ENCODE measurements at places on chromosomes 4 and X. TPM values are rescaled to one million over a fixed set of nuclear protein-coding genes. Genes with fewer than 3 reads are reported as not detected.
A peak's percentile ranks its signal among the peaks of the same experiment; 100 is the strongest.

The ERAS gene
- total RNA-seq: 0.46 TPM

The PROM1 gene
- 24.6 TPM for total RNA-seq

The ATP8A1 gene
- total RNA-seq: 34.7 TPM

The SYP gene
- total RNA-seq: not detected

The CACNA1F gene
- total RNA-seq: 0.07 TPM

The KIF4A gene
- total RNA-seq: under 0.01 TPM

The LANCL3 gene
- total RNA-seq: 0.12 TPM

The GYG2 gene
- 2.4 TPM for total RNA-seq

The STARD8 gene
- 25.4 TPM for total RNA-seq

The HTR2C gene
- not detected for total RNA-seq

The OTOP1 gene
- total RNA-seq: not detected

The KDM5C gene
- total RNA-seq: 148 TPM

GRCh38 chr4:94169803-94170372 lies 37.8 kb upstream of the SMARCAD1 start:
- DNase-seq: no peak

GRCh38 chr4:41425650-41426049 lies 112.3 kb upstream of the LIMCH1 start:
- no peak for DNase-seq

GRCh38 chr4:110654254-110654635 lies 31.4 kb upstream of the PITX2 start:
- no peak for DNase-seq

GRCh38 chrX:115562480-115562847 lies 1.5 kb downstream of the PLS3 start:
- DNase-seq: no peak

DNA sequence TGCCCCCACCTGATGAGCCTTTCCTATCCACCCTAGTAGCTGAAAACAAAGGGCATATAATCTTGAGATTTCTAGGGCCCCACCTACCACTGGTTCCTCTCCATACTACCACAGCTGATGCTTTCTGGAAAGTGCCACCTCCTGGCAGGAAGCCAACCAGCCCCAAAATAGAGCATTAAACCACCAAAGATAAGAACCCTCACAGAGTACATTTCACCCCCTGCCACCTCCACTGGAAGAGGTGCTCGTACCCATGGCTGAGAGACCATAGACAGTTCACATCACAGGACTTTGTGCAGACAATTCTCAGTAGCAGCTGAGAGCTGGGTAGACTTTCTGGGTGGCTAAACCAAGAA lies 94.1 kb downstream of the IRS4 start:
- DNase-seq: no peak

DNA sequence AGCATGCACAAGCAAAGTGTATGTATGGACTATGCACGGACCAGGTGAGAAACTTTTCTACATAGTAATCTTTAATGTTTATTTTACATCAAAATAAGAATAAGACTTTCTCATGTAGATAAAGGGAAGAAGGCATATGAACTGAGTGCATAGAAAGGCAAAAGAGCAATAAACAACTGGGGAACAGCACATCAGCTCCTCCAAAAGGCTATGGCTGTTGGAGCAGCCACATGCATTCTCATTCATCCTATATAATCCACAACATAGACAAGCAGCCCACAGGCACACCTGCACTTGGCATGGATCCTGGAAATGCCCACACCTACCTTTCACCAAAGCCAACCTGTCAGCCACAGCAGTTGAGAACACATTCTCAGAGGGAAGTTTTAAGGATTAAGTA lies 586.9 kb upstream of the INTU start:
- DNase-seq: no peak

DNA sequence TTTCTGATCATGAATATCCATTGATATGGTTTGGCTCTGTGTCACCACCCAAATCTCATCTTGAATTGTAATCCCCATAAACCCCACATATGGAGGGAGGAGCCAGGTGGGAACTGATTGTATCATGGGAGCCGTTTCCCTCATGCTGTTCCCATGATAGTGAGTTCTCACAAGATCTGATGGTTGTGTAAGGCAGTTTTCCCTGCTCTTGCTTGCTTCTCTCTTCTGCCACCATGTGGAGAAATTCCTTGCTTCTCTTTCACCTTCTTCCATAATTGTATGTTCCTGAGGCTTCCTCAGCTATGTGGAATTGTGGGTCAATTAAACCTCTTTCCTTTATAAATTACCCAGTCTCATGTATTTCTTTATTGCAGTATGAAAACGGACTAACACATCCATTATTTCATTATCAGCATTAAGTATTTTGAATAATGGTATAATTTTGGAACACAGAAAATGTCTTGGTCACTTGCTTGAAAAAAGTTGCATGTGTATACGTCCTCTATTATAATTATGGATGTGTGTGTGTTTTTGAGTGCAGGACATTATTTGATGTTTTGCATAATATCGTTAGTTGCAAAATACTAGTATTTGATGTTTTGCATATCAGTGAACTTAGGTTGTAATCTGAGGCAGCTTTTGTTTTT lies 334.6 kb downstream of the PCDH10 start:
- DNase-seq: no peak

GRCh38 chrX:139211568-139212182 lies 318.9 kb upstream of the F9 start:
- no peak for DNase-seq

DNA sequence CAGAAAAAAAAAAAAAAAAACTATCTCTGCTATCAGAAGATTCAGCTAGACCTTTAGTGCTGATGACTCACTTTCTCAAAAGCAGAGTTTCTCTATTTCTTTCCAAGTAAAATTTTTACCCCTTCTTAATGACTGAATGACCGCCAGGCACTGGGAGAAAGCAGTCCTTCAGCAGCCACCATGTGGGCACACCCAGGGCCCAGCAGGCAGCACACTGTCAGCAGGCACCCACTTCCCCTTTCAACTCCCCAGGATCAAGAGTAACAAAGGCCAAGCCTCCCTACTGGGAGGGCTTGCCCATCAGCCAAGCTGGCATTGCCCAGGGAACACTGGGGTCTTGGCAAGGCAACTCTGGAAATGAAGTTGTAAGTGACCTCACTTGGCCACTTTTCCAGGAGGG lies 201.9 kb upstream of the MAMLD1 start:
- DNase-seq: no peak

DNA sequence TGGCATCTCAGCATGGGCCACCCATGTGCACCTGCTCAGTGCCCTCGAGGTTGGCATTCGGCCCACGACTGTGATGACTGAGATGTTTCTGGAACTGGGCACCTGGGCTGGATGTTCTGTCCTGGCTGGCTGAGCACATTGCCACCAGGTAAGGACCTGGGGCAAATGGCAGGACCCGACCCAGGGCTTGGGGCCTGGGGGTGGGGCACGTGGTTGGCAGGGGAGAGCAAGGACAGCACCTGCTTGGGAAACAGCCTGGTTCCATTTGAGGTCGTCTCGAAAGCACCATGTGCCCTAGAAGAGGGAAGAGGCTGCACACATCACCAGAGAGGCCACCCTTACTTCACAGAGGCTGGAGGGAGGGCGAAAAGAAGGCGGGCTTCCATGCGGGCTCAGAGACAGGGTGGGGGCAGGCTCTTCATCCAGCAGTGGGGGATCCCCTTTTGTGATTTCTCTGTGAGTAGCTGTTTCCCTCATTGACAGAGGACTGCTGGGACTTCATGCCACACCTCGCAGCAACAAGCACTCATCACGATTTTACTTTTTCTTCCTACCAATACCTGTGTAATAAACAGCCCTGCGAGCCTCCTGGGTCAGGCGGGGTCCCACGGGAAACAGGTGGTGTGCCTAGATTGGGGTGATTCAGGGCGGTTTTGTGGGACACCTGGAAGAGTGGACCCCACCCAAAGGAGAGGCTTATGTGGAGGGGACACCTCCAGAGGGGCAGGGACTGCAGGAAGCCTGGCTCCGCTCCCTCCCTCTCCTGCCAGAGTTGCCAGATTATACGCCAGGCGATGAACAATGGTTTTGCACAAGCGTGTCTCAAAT lies 12.0 kb downstream of the TMEM187 start:
- no peak for DNase-seq

DNA sequence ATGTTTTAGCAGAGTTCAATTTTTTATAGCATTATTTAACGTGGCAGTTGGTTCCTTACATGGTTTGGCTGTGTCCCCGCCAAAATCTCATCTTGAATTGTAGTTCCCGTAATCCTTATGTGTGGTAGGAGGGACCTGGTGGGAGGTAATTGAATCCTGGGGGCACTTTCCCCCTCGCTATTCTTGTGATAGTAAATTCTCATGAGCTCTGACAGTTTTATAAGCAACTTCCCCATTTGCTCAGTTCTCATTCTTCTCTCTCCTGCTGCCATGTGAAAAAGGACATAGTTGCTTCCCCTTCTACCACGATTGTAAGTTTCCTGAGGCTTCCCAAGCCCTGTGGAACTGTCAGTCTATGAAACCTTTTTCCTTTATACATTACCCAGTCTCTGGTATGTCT lies 329.5 kb downstream of the GRIA2 start:
- no peak for DNase-seq

GRCh38 chr4:7194251-7195140 lies 2.2 kb downstream of the SORCS2 start:
- DNase-seq: peak; percentile 39

GRCh38 chrX:42943051-42943974 lies 165.3 kb upstream of the PPP1R2C start:
- DNase-seq: no peak
